Smooth muscle cell of trachea (primary cell): ENCODE measurements at places on chromosomes 2 and 18. TPM values are rescaled to one million over a fixed set of nuclear protein-coding genes. Genes with fewer than 3 reads are reported as not detected.

The KLHL41 gene
- total RNA-seq, result 5.4 and 9.8 TPM in 2 replicates

The TUBA3E gene
- not detected in 2 replicates for total RNA-seq

The CCDC121 gene
- total RNA-seq, result 1.7 and 3.1 TPM in 2 replicates

The KCTD18 gene
- total RNA-seq, result 33.7 and 34.2 TPM in 2 replicates

The ANKRD30B gene
- 0.15 and 0.50 TPM in 2 replicates for total RNA-seq

The INHBB gene
- total RNA-seq, result not detected in 2 replicates

The LRP2 gene
- under 0.01 TPM in 1 of 2 replicates, not detected in the other for total RNA-seq

The NTSR2 gene
- total RNA-seq, result not detected in 2 replicates

The RETSAT gene
- 58.6 and 90.0 TPM in 2 replicates for total RNA-seq

The NPHP1 gene
- 5.1 and 8.3 TPM in 2 replicates for total RNA-seq

The LMAN2L gene
- 28.5 and 38.9 TPM in 2 replicates for total RNA-seq

The ANKRD29 gene
- 8.6 and 15.5 TPM in 2 replicates for total RNA-seq
